ENCODE measurements at places on chromosomes 4 and X.

DNA sequence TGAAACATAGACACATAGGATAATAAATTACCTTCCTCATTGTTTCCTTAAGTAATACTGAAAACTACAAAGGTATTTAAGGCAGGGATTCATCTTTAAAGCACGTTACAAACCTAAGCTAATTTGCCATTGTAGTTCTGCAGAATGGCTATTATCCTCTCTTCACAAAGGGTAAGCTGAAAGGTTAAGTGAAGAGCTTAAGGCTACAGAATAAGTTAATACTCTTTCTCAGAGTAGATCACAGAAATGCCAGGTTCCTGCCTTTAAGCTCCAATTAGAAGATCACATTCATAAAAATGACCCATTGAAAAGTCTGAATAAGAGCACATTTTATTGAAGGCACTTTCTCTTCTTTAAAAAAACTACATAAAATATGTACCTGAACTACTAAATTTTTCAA is 42.1 kb upstream of the PRDM5 start:
- no peak for DNase-seq

DNA sequence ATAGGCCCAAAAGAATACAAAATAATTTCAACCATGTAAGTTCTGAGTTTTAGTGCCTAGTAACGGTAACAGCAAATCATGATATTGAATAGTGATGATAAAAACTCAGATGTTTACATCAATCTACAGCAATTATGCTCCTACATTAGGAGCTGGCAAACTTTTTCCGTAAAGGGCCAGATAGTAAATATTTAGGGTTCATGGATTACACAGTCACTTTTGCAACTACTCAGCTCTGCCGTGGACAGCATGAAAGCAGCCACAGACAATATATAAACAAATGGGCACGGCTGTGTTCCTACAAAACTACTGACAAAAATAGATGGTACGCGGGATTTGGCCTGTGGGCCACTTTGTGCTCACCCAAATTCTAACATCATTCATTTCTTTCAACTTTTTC is 167.8 kb upstream of the NAP1L5 start:
- no peak for DNase-seq

GRCh38 chrX:66012094-66012534 is 27.8 kb downstream of the VSIG4 start:
- DNase-seq, result no peak

GRCh38 chr4:56183344-56183959 is 203.8 kb downstream of the AASDH start:
- no peak for DNase-seq

DNA sequence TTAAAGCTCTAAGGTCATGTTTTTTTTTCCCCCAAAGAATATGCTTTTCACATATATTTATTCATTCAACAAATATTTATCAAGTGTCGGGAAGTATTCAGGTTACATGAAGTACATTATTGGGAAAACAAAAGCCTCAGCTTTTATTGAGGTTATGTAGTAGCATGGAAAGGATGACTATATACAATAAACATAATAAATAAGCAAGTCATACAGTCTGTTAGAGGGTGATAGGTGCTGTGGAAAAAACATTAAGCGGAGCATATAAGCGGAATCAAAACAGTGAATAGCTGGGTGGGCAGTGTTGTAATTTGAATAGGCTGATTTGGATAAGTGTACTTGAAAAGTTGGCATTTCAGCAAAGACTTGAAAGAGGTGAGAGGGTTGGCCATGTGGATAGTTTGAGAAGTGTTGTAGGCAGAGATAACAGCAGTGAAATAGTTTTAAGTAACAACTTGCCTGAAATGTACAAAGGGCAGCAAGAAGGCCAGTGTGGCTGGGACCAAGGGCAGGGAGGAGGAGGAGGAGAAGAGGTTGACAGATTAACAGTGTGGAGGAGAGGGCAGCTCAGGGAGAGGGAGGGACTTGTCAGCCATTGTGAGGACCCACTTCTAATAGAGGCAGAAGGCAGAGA is 558.7 kb downstream of the SPRY1 start:
- no peak for DNase-seq
